Vagina (tissue), 2 donors: ENCODE measurements at places on chromosomes 6 and 20.

GRCh38 chr6:109515781-109516409 is 32.9 kb upstream of the ZBTB24 start:
- no peak for DNase-seq

DNA sequence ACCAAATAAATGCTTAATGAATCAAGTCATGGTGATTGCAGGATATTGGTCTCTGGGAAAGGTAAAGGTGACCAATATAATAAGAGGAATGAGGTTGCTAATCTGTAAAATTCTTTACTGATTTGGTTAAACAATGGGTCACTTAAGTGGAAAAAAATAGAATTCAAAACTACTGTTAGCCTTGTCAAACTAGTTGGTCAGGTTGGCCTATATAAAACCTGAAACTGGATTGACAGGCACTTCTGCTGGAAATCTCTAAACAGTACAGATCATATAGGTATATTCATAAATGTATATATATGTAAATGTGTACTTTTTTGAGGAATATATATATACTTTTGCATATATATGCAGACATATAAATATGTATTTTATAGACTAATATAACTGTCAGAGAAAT is 19.7 kb downstream of the PLCB4 start:
- DNase-seq, result no peak

DNA sequence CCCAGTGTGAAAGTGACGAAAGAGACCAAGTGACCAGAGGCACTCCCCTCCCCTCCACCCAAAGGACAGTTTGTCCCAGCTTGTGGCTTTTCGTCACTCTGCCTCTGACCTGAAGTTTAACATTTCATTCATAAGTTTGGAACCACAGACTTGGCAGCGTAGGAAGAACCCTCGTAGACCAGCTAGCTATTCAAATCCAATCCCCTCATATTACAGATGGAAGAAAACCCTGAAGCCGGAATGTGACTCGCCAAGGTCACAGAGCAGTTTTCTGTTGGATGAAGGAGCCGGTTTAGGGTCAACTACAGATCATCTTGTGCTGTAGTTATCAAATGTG is 3.9 kb upstream of the SYS1 start:
- no peak for DNase-seq

DNA sequence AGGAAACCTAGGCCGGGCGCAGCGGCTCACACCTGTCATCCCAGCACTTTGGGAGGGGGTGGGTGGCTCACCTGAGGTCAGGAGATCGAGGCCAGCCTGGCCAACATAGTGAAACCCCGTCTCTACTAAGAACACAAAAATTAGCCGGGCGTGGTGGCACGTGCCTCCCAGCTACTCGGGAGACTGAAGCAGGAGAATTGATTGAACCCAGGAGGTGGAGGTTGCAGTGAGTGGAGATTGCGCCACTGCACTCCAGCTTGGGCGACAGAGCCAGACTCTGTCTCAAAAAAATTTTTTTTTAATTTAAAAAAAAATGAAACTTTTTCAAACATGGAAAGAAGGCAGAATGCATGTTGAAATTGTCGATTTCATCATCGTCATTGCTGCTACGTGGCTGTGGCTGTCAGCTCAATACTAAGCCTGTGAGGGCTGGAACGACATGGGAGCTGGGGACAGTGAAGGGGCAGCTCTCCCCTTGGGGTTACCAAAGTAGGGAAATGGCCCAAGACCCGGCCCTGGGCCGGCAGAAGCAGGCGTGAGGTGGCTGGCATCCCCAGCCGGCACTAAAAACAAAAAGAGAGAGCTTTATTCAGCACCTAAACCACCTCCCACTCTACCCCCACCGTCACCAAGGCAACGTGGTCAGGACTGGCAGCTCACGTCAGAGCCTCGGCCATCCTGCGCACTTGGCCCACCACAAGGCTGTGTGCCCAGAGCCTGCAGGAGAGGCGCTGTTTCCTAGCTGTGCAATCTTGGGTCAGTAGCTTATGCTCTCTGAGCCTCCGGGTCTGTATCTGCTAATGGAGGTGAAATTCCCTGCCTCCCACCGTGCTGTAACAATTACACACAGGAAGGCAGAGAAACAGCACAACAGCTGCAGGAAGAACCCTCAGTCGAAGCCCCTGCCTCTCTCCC is 30.8 kb downstream of the AGPAT4 start:
- peak; percentile 61 for DNase-seq

DNA sequence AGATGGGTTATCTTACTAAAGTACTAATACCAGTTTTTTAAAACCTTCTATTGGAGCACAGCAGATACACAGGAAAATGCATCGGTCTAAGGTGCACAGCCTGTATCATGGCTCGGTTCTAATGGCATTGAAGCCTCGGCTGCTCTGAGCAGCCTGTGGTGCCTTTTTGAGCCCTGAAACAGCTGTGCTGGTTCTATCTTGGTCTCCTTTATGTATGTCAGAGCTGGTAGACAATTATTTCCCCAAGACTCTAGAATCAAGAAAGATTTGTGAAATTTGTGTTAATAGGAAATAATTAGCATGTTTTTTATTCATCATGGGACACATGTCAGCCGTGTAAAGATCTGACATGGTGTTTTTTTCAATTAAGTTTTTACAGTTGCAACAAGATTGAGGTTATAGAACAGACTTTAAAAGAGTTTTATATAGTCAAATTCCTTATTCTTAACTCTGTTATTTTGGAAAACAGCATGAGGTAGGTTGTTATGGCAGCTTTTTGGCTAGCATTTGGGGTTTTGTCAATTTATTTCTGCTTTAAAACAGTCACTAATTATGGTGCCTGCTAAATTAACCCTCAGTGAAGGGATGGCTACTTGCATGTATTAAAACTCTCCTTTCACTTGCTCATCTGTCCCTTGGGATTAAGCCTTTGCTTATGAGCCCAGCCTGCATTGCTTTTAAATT is 40.3 kb upstream of the C20orf144 start:
- no peak for DNase-seq

- no peak for DNase-seq
Measured at GRCh38 chr6:56842686-56843475, 112.0 kb upstream of the BEND6 start.

DNA sequence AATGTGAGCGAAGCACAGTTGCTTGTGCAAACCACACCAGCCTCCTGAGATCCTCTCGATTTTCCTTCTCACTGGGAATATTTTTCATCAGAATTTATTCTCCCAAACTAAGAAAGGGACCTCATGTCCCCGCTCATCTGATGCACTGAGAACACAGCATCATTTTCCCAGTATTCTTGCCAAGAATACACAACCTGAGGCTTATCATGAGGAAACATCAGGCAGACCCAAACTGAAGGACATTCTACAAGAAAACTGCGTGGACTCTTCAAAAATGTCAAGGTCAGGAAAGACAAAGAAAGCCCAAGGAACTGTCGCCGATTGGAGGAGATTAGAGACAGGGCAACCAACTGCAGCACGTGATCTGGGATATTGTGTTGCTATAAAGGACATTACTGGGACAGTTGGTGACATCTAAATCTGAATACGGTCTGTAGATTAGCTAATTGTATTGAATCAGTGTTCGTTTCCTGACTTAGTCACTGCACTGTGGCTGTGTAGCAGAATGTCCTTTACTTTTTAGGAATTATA is 72.3 kb downstream of the SNX5 start:
- DNase-seq, result no peak

DNA sequence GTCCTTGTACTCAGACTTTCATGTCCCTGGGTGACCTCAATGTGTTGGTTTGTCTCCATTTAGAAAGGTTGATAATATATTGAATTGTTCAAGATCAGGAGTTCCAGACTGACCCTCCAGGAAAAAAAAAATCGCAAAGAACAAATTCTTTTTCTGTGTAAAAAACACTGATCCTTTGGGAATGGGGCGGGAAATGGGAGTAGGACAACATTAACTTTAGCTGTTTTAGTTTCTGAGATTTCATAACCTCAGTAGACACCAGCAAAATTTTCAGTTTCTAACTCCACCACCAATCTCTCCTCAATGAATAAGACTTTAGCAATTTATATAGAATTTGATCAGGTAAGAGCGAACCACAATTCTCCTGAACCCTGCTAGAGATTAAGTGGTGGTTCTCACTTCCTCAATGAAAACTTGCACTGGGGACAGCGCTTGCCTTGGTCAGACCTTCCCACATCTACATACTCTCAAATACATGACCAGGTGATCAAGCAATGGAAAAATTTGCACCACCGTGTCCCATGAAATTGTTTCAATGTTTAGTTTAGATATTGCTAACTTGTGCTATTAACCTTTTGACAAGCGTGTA is 231.2 kb upstream of the PLN start:
- DNase-seq, result no peak

- no peak for DNase-seq
Measured at GRCh38 chr6:20642441-20642840, 108.2 kb downstream of the CDKAL1 start.

GRCh38 chr6:16767765-16768476 is 6.7 kb upstream of the ATXN1 start:
- no peak for DNase-seq

DNA sequence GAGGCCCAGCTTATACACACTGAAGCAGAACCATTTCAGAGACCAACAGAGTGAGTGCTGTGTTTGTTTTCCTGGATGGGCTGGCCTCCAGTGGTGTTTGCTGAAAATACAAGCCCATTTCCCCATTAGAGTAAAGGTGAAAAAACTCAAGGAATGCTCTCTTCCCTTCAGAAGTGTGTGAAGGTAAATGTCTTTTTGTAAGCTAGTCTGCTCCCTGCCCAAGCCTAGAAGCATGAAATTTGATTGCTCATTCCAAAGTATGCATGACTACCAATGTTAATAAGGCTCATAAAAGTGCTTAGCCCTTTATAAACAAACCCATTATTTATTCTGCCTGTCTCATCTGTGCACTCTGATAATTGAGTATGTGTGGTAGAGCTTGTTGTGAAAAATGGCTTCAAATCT is 59.1 kb downstream of the ADGRF1 start:
- DNase-seq, result no peak

DNA sequence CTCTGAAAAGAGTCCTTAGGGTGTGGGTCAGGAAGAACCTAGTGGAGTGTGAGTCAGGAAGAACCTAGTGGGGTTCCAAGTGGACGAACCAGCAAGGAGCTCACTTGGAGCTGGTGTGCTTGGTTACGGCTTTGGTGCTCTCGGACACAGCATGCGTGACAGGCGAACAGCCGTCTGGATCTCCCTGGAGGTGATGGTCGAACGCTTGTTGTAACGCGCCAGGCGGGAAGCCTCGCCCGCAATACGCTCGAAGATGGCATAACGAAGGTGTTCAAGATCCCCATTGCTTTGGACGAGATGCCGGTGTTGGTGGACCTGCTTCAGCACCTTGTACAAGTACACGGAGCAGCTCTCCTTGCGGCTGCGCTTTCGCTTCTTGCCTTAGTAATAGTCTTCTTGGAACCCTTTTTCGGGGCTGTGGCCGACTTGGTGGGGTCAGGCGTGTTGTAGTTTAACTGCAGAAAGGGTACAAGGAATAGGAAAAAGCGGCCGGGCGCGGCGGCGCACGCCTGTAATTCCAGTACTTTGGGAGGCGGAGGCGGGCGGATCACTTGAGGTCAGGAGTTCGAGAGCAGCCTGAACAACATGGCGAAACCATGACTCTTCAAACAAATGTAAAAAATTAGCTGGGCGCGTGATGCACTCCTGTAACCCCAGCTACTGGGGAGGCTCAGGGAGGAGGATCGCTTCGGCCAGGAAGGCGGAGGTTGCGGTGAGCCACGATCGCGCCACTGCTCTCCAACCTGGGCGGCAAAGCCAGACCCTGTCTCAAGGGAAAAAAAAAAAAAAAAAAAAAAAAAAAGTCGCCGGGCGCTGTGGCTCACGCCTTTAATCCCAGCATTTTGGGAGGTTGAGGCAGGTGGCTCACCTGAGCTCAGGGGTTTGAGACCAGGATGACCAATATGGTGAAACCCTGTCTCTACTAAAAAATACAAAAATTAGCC is 48.0 kb downstream of the OR2B2 start:
- no peak for DNase-seq

GRCh38 chr6:45577836-45578504 is 200.2 kb upstream of the SUPT3H start:
- DNase-seq, result peak; percentile 77

DNA sequence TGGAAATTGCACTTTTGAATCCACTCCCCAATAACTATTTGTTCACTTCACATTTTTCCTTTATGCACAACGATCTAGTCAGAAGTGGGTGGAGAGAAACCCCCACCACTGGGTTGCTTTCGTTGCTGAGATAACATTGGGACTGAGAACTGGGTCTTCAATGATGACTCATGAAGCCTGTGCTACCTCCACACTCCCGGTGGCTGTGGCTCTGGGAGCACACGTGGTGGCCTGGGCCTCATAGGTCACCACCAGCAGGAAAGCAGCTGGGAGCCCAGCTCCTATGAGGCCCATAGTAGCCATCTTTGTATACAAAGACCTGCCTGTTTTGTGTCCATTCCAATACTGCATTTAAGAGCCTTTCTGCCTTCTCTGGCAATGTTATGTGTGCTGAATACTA is 178.0 kb upstream of the SASH1 start:
- DNase-seq, result no peak

- DNase-seq, result no peak
Measured at GRCh38 chr6:35080016-35080680, 61.0 kb downstream of the TCP11 start.
